ENCODE measurements at places on chromosomes 7 and 10.

GRCh38 chr10:100718197-100718742 lies 27.1 kb upstream of the PAX2 start:
- peaks cover 51% of the 10 kb centered on the region for H3K27me3 ChIP-seq
- no peak overlapping the region for H3K4me3 ChIP-seq
- no peaks in the 10 kb centered on the region for H3K4me1 ChIP-seq
- H3K27ac ChIP-seq, result no peak overlapping the region
- H3K36me3 ChIP-seq, result no peaks in the 10 kb centered on the region
- DNase-seq, result no peak

DNA sequence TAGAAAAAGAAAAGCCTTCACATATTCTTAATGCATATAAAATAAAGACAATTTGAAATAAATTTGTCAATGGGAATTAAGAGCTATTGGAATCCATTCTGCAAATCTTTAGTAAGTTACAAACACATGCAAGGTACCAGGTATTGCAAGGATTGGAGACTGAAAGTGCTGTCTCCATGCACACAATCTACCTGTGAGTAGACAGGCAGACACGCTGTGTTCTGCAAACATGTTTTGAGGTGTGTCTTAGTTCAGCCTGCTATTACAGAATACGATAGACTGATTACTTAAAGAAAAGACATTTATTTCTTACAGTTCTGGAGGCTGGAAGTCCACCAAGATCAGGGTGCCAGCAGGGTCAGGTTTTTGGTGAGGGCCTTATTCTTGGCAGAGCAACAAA lies 10.0 kb downstream of the NMT2 start:
- H3K27me3 ChIP-seq, result no peaks in the 10 kb centered on the region
- no peaks in the 10 kb centered on the region for H3K4me1 ChIP-seq
- DNase-seq, result no peak
- H3K36me3 ChIP-seq, result no peaks in the 10 kb centered on the region

GRCh38 chr7:99385564-99385963 lies 11.0 kb downstream of the ARPC1B start:
- no peak overlapping the region for H3K4me3 ChIP-seq
- no peaks in the 10 kb centered on the region for H3K36me3 ChIP-seq
- DNase-seq, result no peak
- H3K27ac ChIP-seq, result no peak overlapping the region
- H3K27me3 ChIP-seq, result no peaks in the 10 kb centered on the region
- H3K4me1 ChIP-seq, result no peaks in the 10 kb centered on the region

- H3K36me3 ChIP-seq, result no peaks in the 10 kb centered on the region
- DNase-seq, result no peak
- no peak overlapping the region for H3K27ac ChIP-seq
- H3K4me1 ChIP-seq, result no peaks in the 10 kb centered on the region
- H3K27me3 ChIP-seq, result no peaks in the 10 kb centered on the region
- H3K4me3 ChIP-seq, result no peak overlapping the region
These were observed 117.9 kb downstream of the JCAD start for GRCh38 chr10:29941476-29941875.

DNA sequence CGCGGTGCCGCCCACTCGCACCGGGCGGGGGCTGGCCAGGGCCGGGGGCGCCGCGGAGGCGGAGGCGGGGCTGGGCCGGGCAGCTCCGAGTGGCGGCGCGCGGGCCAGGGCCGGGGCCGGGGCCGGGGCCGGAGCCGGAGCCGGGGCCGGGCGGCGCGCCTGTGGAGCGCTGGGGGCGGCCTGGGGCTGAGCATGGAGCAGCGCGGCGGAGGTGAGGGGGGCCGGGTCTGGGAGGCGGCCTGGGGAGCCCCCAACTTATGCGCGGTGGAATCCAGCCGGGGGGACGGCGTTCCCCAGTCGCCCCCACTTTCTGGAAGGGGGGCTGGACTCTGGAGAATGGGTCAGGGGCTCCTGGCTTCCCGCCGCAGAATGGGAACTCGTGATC lies at the start of gene LZTS2:
LZTS2 (plus strand) TSS at position 67 of the 385 bp plus-strand sequence. CDS start 2,731 bp downstream, outside the sequence.
- H3K27ac ChIP-seq, result peak within 1 kb of the TSS; percentile 95
- H3K4me3 ChIP-seq, result peak within 1 kb of the TSS; percentile 89
- H3K4me1 ChIP-seq, result peaks cover 21% of the 10 kb centered on the region
- no peaks in the 10 kb centered on the region for H3K27me3 ChIP-seq
- DNase-seq, result no peak
- no peaks in the 10 kb centered on the region for H3K36me3 ChIP-seq

- no peaks in the 10 kb centered on the region for H3K4me1 ChIP-seq
- H3K4me3 ChIP-seq, result no peak overlapping the region
- H3K27me3 ChIP-seq, result no peaks in the 10 kb centered on the region
- no peak for DNase-seq
These were observed 93.8 kb downstream of the PTPRE start for GRCh38 chr10:128000471-128001362.

GRCh38 chr10:16816830-16817124 lies 447 bp downstream of the RSU1 start:
- H3K4me1 ChIP-seq, result no peaks in the 10 kb centered on the region
- H3K27me3 ChIP-seq, result no peaks in the 10 kb centered on the region
- no peak for DNase-seq
- peak overlapping the region; percentile 68 for H3K4me3 ChIP-seq
- H3K36me3 ChIP-seq, result no peaks in the 10 kb centered on the region

GRCh38 chr10:77580482-77580881 lies 57.1 kb downstream of the KCNMA1 start:
- H3K27ac ChIP-seq, result no peak overlapping the region
- H3K4me1 ChIP-seq, result no peaks in the 10 kb centered on the region
- no peak for DNase-seq
- H3K27me3 ChIP-seq, result no peaks in the 10 kb centered on the region
- H3K36me3 ChIP-seq, result no peaks in the 10 kb centered on the region
- H3K4me3 ChIP-seq, result no peak overlapping the region

DNA sequence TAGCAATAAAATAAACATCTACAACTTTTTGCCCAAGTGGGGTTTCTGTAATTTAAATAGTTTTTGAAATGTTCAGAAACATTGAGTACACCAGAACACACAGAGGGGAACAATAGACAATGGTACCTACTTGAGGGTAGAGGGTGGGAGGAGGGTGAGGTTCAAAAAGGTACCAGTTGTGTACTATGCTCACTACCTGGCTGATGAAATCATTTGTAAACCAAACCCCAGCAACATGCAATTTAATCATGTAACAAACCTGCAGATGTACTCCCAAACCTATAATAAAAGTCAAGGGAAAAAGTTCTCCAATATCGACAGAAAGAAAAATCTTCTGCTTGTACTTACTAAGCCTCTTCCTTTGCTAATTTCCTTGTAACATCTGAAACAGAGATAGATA lies 4.2 kb upstream of the TES start:
- H3K27ac ChIP-seq, result no peak overlapping the region
- H3K36me3 ChIP-seq, result no peaks in the 10 kb centered on the region
- no peaks in the 10 kb centered on the region for H3K27me3 ChIP-seq
- DNase-seq, result no peak

DNA sequence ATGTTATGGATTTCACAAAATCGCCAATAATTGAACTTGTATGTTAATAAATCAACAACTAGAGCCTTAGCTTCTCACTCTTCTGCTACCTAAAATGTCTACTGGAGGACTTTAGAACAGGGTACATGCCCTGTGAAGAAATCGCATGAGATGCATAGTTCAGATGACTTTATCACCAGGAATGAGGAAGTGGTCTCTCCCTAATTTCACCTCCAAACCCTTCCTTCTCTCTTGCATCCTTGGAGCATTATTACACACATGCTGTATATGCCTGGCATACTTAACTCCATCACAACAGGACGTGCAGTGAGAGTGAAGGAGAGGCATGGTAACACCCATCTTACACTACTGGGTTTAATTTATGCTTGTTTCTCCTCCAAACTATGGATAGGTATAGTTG lies 27.8 kb downstream of the RHEB start:
- H3K36me3 ChIP-seq, result no peaks in the 10 kb centered on the region
- H3K27me3 ChIP-seq, result no peaks in the 10 kb centered on the region
- H3K4me1 ChIP-seq, result no peaks in the 10 kb centered on the region
- H3K4me3 ChIP-seq, result no peak overlapping the region

GRCh38 chr7:152667958-152668357 lies 8.0 kb downstream of the XRCC2 start:
- H3K4me1 ChIP-seq, result no peaks in the 10 kb centered on the region
- H3K36me3 ChIP-seq, result no peaks in the 10 kb centered on the region
- DNase-seq, result no peak
- no peak overlapping the region for H3K4me3 ChIP-seq
- no peaks in the 10 kb centered on the region for H3K27me3 ChIP-seq
- no peak overlapping the region for H3K27ac ChIP-seq

DNA sequence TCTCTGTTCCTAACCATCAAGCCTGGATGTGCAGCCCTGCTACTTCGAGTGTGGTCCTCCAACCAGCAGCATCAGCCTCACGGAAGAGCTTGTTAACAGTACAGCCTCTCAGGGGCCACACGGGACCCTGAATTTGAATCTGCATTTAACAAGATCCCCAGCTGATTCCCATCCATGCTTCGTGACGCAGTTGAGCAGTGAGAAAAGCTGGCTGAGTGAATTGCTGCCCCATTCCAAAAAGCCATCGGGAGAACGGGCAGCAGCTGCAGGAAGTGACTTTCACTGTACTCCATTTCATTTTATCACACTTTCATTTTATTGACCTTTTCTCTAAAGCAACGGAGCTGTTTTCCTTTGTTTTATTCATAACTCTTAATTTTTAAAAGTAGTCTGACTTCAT lies 22.5 kb downstream of the FAM171A1 start:
- H3K27ac ChIP-seq, result peak overlapping the region; percentile 72
- H3K4me1 ChIP-seq, result peaks cover 4% of the 10 kb centered on the region
- H3K36me3 ChIP-seq, result no peaks in the 10 kb centered on the region
- DNase-seq, result no peak
- H3K4me3 ChIP-seq, result peak overlapping the region; percentile 20

DNA sequence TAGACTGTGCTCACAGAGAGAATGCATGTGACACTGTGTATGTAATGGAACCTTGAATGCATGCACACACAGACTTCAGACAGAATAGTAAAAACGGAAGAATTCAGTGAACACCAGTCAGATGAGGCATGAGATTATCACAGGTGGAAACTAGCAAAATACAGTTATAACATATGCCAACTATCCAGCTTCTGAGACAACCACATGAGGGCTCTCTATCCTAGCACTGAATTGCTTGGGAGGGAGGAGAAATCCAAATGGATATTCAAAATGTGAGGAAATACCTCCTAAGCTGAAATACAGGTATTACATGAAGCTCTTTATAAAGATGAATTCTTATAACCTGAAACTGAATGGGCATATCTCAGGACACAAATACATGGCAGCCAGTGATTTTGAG lies 30.6 kb downstream of the GARS1 start:
- no peaks in the 10 kb centered on the region for H3K27me3 ChIP-seq
- H3K36me3 ChIP-seq, result peaks cover 13% of the 10 kb centered on the region
- H3K27ac ChIP-seq, result no peak overlapping the region
- no peak for DNase-seq

DNA sequence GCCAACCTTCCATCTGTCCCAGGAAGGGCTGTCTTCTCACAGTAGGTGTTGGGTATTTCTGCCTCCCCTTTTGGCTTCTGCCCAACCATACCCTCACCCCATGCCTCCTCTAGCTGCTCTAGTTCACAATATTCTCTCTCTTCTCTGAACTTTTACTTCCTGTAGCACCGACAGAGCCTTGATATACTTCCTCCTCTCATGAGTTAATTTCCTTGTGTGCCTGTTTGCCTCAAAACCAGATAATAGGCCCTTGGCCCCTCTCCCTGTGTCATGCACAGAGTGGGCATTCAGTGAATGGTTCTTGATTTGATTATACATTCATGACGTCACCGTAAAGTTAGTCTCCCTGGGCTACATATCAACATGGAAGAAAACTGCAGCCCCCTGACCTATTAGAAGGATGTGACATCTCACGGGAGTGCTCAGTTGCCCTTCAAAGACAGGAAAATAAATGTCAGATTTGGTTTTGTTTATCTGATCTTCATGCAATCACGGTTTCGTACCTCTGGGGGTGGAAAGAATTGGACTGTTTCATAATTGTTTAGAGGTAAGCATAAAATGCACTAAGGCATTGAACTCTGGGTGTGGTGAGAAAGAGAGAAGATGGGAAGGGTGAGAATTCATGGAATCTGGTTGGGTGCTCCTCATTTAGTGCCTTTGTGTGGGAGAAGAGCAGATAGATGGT lies 127.7 kb downstream of the ITIH5 start:
- no peaks in the 10 kb centered on the region for H3K27me3 ChIP-seq
- H3K27ac ChIP-seq, result no peak overlapping the region
- no peak for DNase-seq

GRCh38 chr10:61164458-61165160 lies 220.6 kb upstream of the RHOBTB1 start:
- no peaks in the 10 kb centered on the region for H3K4me1 ChIP-seq
- H3K4me3 ChIP-seq, result no peak overlapping the region
- DNase-seq, result no peak
- H3K27me3 ChIP-seq, result no peaks in the 10 kb centered on the region
- H3K36me3 ChIP-seq, result no peaks in the 10 kb centered on the region

DNA sequence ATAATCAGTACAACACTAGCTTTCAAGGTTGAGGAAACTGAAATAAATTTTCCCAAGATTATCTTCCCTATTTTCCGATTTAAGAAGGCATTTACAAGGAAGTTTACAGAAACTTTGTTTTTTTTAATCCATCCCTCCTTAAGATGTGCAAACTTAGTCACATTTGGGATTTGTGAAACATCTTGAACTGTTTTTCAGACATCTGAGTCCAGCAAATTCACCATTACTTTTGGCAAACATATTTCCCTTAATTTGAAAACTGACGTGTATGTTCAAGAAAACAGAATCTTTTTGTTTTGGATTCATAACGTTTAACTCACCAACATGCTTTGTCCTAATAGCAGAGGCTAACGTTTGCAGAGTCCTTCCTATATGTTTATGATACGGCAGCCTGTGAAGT lies 19.5 kb downstream of the GLI3 start:
- H3K27me3 ChIP-seq, result no peaks in the 10 kb centered on the region
- no peak overlapping the region for H3K4me3 ChIP-seq
- no peak for DNase-seq
- no peak overlapping the region for H3K27ac ChIP-seq

GRCh38 chr7:138838166-138838565 lies 40.2 kb upstream of the ATP6V0A4 start:
- no peak for DNase-seq
- no peaks in the 10 kb centered on the region for H3K36me3 ChIP-seq
- H3K4me1 ChIP-seq, result no peaks in the 10 kb centered on the region
- no peaks in the 10 kb centered on the region for H3K27me3 ChIP-seq

GRCh38 chr7:2692543-2692942 lies 4.5 kb downstream of the AMZ1 start:
- H3K4me3 ChIP-seq, result no peak overlapping the region
- peaks cover 27% of the 10 kb centered on the region for H3K27me3 ChIP-seq
- H3K4me1 ChIP-seq, result no peaks in the 10 kb centered on the region
- no peaks in the 10 kb centered on the region for H3K36me3 ChIP-seq
- H3K27ac ChIP-seq, result no peak overlapping the region
- no peak for DNase-seq

- H3K27me3 ChIP-seq, result no peaks in the 10 kb centered on the region
- H3K36me3 ChIP-seq, result no peaks in the 10 kb centered on the region
- H3K27ac ChIP-seq, result no peak overlapping the region
These were observed 4.9 kb downstream of the PRTFDC1 start for GRCh38 chr10:24947304-24948097.

Measured in colonic mucosa (tissue), 4 donors.